Upper lobe of left lung (tissue), 6 donors: ENCODE measurements at places on chromosomes 7 and 10. TPM values are rescaled to one million over a fixed set of nuclear protein-coding genes. Genes with fewer than 3 reads are reported as not detected.
A peak's percentile ranks its signal among the peaks of the same experiment; 100 is the strongest.

DNA sequence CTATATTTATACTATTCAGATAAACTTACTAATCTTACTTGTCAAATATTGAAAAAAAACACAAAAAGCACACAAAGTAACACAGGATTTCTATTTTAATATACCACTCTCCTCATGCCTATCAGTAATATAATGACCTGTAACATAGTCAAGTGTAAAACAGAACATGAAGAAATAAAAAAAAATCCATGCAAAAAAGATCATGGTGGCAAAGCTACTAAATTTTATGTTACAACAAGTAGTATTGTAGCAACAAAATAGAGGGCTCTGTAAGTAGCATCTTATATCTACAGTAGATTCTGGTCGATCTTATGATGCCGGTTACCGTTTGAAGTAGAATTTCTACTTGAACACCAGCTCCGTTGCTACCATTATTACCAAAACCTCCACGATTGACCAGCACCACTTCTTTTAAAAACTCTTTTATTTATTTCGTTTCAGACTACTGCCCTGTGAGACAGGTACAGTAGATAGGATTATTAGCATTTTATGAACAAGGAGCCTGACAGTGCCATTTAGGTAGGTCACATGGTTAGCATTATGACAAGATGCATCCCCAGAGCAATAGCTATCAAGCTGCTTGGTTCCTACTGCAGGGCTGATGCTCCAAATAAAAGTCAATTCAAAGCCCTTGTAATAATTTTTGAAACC lies 2.1 kb downstream of the CPED1 start:
- no peaks in the 10 kb centered on the region for H3K36me3 ChIP-seq
- no peak for DNase-seq
- H3K27me3 ChIP-seq = no peaks in the 10 kb centered on the region
- H3K27ac ChIP-seq = peak overlapping the region; percentile 82

- no peak overlapping the region for H3K27ac ChIP-seq
- DNase-seq = no peak
- no peaks in the 10 kb centered on the region for H3K4me1 ChIP-seq
- H3K27me3 ChIP-seq = no peaks in the 10 kb centered on the region
- no peaks in the 10 kb centered on the region for H3K36me3 ChIP-seq
- H3K4me3 ChIP-seq = no peak overlapping the region
Observed at GRCh38 chr7:101650579-101651081, 21.5 kb upstream of the MYL10 start.

DNA sequence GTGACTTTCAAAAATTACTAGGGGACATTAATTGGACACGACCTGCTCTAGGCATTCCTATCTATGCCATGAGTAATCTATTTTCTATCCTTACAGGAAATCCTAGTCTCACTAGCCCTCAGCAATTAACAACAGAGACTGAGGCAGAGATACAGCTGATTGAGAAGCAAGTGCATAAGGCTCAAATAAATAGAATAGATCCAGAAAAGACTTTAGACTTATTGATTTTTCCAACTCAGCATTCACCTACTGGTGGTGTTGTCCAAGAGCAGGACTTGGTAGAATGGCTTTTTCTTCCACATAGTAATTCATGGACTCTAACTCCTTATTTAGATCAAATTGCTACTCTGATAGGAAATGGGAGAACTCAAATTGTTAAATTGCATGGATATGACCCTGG lies 148.0 kb downstream of the ZNF33B start:
- DNase-seq = no peak
- H3K36me3 ChIP-seq = no peaks in the 10 kb centered on the region
- H3K27ac ChIP-seq = no peak overlapping the region
- H3K4me3 ChIP-seq = no peak overlapping the region
- H3K4me1 ChIP-seq = no peaks in the 10 kb centered on the region

- H3K36me3 ChIP-seq = no peaks in the 10 kb centered on the region
- H3K27ac ChIP-seq = no peak overlapping the region
- no peaks in the 10 kb centered on the region for H3K4me1 ChIP-seq
- no peak for DNase-seq
- no peak overlapping the region for H3K4me3 ChIP-seq
Observed at GRCh38 chr7:147803606-147804005, 787.0 kb upstream of the C7orf33 start.

GRCh38 chr10:22324893-22325271 lies 4.0 kb downstream of the BMI1 start:
- peaks cover 15% of the 10 kb centered on the region for H3K36me3 ChIP-seq
- H3K27ac ChIP-seq = peak overlapping the region; percentile 30
- peak overlapping the region; percentile 72 for H3K4me3 ChIP-seq
- DNase-seq = no peak

DNA sequence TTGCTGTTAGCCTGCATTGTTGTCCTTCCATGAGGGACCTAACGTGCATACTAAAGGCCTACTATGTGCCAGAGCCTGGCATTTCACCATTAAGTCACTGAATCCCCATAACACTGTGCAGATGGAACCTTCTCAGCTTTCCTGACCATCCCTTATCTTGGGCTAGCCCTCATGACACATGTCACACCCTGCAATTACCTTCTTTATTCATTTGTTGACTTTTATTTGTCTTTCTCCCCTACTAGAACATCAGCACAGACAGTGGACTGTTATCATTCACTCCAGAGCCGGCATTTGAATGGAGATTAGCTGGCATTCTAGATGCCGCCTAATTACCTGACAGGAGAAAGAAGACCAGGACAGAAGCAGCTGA lies 471.1 kb upstream of the GALNT17 start:
- DNase-seq = no peak
- H3K4me1 ChIP-seq = no peaks in the 10 kb centered on the region
- H3K27me3 ChIP-seq = no peaks in the 10 kb centered on the region
- no peaks in the 10 kb centered on the region for H3K36me3 ChIP-seq

DNA sequence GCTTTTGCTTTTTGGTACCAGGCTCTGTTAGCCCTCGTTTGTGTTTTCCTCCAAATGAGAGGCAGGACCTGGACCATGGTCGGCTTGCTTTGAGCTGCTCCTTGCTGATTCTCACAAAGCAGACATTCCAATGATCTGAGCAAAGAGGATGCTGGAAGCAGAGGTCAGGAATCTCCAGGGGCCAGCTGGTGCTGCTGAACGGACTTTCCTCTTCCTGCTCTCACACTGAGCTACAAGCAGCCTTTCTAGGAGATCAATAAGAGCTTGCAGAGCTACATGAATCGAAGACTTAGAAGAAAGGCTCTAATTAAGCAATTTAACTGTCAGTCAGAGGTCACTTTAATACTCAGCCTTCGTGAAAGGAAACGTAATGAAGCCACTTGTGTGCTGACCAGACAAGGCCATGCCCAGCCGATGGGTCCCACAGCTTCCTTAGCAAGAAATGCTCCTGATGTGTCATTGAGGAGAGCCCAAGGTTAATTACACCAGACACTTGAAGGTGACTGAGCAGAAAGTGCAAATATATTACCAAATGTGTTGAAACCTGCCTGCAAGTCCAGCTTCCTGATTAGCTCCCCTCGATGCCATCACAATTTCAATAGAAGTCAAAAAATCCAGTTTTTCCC lies 151.3 kb upstream of the RSU1 start:
- peaks cover 21% of the 10 kb centered on the region for H3K4me1 ChIP-seq
- peak overlapping the region; percentile 35 for H3K27ac ChIP-seq
- H3K36me3 ChIP-seq = no peaks in the 10 kb centered on the region
- DNase-seq = no peak
- no peak overlapping the region for H3K4me3 ChIP-seq

OPN1SW gene
- total RNA-seq = not detected

NOC3L gene
- 5.4 TPM for total RNA-seq

ANKRD30A gene
- not detected for total RNA-seq

BMPR1A gene
- total RNA-seq = 30.1 TPM

AKR1C4 gene
- not detected for total RNA-seq

ADRB1 gene
- 34.4 TPM for total RNA-seq

UTF1 gene
- total RNA-seq = not detected

RNF133 gene
- 5.6 TPM for total RNA-seq
